ENCODE measurements at places on chromosomes 2 and 18.

- DNase-seq: no peak
These were observed 2.9 kb upstream of the MGAT5 start for GRCh38 chr2:134250840-134251461.

DNA sequence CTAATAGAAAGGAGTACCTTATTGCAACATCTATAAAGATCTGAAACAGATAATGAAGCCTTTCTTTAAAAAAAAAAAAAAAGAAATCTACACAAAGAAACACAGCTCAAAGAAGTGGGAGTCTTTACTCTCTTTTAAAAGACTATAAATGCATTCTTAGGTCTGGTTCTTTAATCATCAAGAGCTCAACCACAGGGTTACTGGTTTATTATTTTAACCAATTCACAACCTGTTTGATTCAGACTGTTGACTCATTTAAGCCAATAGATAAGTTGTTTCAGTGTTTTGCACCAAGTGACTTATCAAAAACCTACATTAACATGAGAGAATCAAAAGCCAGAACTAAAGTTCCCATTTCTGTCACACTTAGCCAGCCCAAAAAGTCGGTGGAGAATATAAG lies 93.1 kb downstream of the TCF4 start:
- no peak for DNase-seq

DNA sequence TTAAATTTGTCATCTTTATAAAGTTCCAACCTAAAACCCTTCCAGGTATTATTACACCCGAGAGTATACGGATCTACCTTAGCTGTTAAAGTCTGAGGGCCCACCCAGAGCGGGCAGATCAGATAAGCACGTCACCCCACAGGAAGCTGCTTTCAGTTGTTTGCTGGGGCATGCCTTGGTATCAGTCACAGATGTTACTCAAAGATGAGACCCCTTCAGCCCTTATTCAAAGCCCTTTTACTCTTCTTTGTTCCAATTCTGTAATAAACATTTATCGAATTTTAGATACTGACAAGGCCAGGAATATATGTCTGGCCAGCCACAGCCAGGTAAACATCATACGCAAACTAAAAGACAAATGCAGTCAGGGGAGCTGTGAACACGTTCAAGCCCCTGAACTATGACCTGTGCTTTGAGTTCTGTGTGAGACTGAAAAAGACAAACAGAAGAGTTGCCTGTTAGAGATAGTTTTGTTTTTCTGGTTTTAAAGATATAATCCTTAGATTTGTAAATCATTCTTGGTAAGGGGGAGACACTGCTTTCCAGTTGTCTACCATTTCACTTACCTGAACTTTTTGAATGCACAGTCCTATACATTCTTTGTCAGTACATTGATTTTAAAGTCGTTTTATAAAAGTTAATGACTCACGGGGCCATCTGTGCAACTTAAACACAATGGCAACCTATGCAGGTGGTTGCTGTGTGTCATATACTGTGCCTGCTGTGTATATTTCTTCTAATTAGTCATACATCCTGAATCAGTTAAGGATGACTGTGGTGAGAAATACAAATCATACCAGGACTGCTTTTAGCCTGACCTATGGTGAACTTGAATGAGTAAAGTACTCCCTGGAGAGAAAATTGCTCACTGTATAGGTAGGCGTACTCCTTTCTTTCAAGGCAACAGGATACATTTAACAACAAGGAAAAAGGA lies 100.5 kb upstream of the ITPRID2 start:
- no peak for DNase-seq

DNA sequence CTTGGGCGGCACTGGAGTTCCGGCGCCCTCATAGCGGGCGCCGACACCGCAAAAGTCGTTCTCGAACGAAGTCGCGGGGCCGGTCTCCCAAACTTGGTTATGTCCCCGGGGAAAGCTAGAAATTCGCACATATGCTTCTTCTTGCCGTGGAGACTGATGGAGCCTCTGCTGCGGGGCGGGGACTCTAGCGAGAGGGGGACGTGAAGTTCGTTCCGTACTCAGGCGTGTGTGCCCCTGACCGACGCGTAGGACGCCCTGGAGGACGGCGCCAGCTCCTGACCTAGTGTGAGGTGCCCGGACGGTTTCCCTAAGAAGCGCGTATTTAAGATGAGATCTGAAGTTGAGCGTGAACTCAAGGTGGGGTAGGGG lies 465 bp downstream of the RBM44 start:
- DNase-seq: no peak

DNA sequence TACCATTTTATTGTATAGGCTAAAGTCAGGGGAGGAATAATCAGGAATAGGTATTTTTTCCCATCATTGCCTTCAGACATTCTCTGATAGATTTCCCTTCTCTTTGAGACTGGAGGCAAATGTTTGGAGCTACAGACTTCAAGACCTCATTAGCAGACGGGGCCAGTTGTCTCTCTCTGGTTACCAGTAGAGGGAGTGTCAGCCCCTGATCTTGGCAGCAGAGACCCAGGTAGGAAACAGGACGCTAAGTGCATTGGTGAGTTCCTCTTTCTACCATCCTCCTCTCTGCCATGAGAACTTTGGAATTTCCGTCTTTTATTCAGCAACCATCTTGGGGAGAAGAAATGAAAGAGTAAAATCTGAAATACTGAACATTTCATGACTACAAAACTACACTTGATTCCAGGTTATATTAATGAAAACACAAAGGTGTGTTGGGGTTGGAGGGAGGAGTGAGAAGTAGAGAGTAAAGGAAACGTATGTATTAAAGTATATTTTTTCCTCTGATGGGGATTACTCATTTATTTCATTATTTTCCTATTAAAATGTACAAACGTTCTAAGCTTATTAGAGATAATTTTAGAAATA lies 186.2 kb upstream of the GCFC2 start:
- DNase-seq: peak; percentile 29

- DNase-seq: peak; percentile 61
These were observed 1002.4 kb upstream of the KLHL29 start for GRCh38 chr2:22382479-22383169.

- no peak for DNase-seq
These were observed 359.1 kb upstream of the SPRED2 start for GRCh38 chr2:65791404-65791975.

- no peak for DNase-seq
These were observed 27.2 kb upstream of the BBS5 start for GRCh38 chr2:169452080-169452479.

DNA sequence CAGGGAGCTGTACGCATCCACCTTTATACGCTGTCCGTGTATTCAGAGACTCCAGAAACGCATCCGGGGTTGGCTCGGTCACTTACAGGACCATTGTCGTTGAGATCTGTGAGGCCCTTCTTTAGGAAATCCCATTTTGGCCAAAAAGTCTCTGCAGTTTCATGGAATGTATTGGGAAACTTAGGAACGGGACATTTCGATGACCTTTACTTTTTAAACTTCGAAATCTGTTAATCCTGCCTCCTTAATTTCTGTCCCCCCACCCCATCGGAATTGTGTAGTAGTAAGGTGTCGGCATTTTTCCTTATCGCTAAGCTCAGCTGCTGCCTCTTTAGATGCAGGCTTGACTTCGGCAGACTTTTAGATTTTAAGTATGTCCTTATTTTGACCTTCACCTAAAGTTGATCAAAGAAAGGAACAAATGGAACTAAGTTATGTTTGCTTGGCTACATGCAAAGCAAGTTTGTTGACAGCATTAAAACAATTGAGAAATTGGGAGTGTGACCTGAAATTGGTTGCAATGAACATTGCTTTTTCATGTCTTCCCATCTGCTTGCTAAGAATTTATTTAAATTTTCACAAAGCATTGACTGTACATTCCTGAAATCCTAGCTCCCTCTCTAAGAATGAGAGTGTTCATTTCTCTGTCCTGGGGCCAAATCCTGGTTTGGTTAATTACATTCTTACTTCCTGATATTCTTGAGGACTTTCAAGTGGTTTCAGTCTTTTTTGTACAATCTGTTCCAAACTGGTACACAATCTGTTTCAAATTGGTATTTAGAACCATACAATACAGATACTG lies 884 bp upstream of the RAPH1 start:
- peak; percentile 63 for DNase-seq

DNA sequence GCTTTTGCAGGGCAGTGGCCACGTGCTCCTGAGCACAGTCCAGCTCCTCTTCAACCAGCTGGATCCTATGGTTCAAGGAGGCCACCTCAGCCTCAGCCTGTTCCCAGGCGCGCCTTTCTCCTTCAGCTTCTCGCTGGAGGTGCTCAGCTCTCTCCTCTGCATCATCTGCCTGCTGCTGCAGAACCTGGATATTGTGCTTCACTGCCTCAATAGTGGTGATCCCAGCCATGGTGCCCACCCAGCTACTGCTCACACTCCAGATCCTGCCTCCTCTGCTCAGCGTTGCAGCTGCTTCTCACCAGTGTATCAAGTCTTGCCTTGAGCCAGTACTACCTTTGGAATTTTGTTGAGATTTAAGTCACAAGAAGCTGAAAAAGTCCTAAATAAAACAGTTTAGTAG lies 67.9 kb downstream of the ASXL2 start:
- no peak for DNase-seq

GRCh38 chr18:44828080-44828479 lies 147.4 kb downstream of the SETBP1 start:
- DNase-seq: no peak

- no peak for DNase-seq
These were observed 573.7 kb downstream of the THSD7B start for GRCh38 chr2:137339051-137339450.

Measured in NCI-H524 treated with DMSO at 0.1 percent for 48 hours (cell line).